ENCODE measurements at places on chromosomes 6 and 20. TPM values are rescaled to one million over a fixed set of nuclear protein-coding genes. Genes with fewer than 3 reads are reported as not detected.

The CFAP61 gene
- 0.58 TPM for polyA plus RNA-seq

The PPP1R16B gene
- polyA plus RNA-seq, result 11.5 TPM

The CPNE5 gene
- 3.7 TPM for polyA plus RNA-seq

The POM121L2 gene
- not detected for polyA plus RNA-seq

The PROKR2 gene
- not detected for polyA plus RNA-seq

The CFB gene
- 154 TPM for polyA plus RNA-seq

The HUS1B gene
- not detected for polyA plus RNA-seq

The EYS gene
- polyA plus RNA-seq, result not detected

The WFDC2 gene
- 1,908 TPM for polyA plus RNA-seq

The IL17A gene
- polyA plus RNA-seq, result not detected

The CEP162 gene
- polyA plus RNA-seq, result 4.6 TPM

The CRISP3 gene
- polyA plus RNA-seq, result not detected

The FILIP1 gene
- polyA plus RNA-seq, result 0.80 TPM

The SLPI gene
- 105 TPM for polyA plus RNA-seq

The TTBK1 gene
- 0.26 TPM for polyA plus RNA-seq

The ZBTB46 gene
- 4.5 TPM for polyA plus RNA-seq

The C6orf15 gene
- not detected for polyA plus RNA-seq

The SIRPB1 gene
- 0.58 TPM for polyA plus RNA-seq

The PLCB4 gene
- 2.8 TPM for polyA plus RNA-seq

The ZFP57 gene
- not detected for polyA plus RNA-seq

The POFUT1 gene
- 16.7 TPM for polyA plus RNA-seq

The SERAC1 gene
- polyA plus RNA-seq, result 5.8 TPM

The TRDN gene
- not detected for polyA plus RNA-seq

The RIPPLY2 gene
- not detected for polyA plus RNA-seq

The VGLL2 gene
- polyA plus RNA-seq, result not detected

The PTCHD4 gene
- polyA plus RNA-seq, result 0.24 TPM

The FAM209B gene
- polyA plus RNA-seq, result not detected

The NMBR gene
- polyA plus RNA-seq, result not detected

The KIAA0408 gene
- 0.47 TPM for polyA plus RNA-seq

The RPRD1B gene
- 13.4 TPM for polyA plus RNA-seq

The PTCRA gene
- polyA plus RNA-seq, result not detected

The PACRG gene
- polyA plus RNA-seq, result 20.0 TPM

The ALDH8A1 gene
- polyA plus RNA-seq, result 56.7 TPM

The SAPCD1 gene
- 6.8 TPM for polyA plus RNA-seq

The TRIM10 gene
- polyA plus RNA-seq, result 1.5 TPM

The EXOC2 gene
- 8.6 TPM for polyA plus RNA-seq

The EDN1 gene
- 3.4 TPM for polyA plus RNA-seq

The RBPJL gene
- polyA plus RNA-seq, result not detected

The SLC22A7 gene
- 34.8 TPM for polyA plus RNA-seq

The MTFR2 gene
- 0.65 TPM for polyA plus RNA-seq

The WFDC12 gene
- polyA plus RNA-seq, result not detected

The HLA-DQB1 gene
- 48.0 TPM for polyA plus RNA-seq

The ADGRF1 gene
- 28.6 TPM for polyA plus RNA-seq

The LHFPL5 gene
- not detected for polyA plus RNA-seq

The MAS1 gene
- polyA plus RNA-seq, result not detected

The FAM217A gene
- polyA plus RNA-seq, result 0.56 TPM

The CASS4 gene
- 0.22 TPM for polyA plus RNA-seq

The HSPA12B gene
- 8.7 TPM for polyA plus RNA-seq

The MOCS1 gene
- polyA plus RNA-seq, result 41.3 TPM
